GM12865 (cell line): ENCODE measurements at places on chromosomes 2 and 18.

DNA sequence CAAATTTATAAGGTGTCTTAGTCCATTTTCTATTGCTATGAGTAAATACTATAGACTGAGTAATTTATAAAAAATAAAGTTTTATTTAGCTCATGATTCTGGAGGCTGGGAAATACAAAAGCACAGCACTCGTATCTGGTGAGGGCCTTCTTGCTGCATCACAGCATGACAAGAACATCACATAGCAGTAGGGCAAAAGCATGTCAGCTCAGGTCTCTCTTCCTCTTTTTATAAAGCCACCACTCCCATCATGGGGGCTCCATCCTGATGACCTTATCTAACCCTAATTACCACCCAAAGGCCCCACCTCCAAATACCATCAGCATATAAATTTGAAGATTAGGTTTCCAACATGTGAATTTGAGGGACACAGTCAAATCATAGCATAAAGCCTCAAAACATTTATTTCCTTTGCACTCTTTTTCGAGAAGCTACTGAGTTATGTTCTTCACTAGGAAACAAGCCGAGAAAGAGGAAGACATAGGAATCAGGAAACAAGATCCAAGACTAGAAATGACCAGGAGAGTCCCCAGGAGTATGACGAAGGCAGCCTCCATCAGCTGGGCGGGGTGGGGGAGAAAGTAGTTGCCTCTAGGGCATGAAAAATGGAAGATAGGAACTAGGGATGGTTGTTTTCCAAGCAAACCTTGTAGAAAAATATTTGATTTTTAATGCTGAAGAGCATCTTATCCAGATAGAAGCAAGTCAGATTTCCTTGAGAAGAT, 24.1 kb upstream of the NABP1 start:
- DNase-seq = no peak

DNA sequence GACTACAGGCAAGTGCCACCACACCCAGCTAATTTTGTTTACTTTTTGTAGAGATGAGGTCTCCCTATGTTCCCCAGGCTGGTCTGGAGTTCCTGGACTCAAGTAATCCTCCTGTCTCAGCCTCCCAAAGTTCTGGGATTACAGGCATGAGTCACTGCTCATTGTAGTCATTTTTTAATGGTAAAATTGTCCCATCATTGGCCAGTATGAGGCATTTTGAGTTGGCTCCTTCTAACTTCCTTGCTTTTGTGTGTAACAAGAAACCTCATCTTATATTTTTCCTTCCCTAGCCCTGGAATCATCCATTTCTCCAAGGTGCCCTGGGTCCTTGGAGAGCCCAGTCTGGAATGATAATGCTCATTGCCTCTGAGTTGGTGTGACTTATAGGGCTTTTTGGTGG, 148.5 kb downstream of the INHBB start:
- no peak for DNase-seq

DNA sequence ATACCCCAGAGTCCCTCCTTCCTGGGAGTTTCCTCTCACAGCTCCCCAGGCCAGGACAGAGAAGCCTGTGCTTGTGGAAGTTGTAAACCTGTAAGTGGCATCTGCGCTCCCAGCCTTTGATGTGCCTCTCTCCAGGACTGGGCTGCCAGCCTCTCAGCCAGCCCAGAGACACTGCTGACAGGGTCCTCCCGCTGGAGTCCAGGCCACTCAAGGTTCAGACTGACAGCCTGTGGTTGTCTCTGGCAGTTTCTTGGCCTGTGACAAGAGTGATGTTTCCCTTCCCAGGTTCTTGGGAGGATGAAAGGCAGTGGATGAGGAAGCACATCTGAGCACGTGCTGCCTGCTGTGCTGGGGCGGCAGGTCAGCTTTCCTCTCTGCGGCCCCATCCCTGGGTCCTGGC, 3.0 kb downstream of the SLC35F6 start:
- DNase-seq = no peak

DNA sequence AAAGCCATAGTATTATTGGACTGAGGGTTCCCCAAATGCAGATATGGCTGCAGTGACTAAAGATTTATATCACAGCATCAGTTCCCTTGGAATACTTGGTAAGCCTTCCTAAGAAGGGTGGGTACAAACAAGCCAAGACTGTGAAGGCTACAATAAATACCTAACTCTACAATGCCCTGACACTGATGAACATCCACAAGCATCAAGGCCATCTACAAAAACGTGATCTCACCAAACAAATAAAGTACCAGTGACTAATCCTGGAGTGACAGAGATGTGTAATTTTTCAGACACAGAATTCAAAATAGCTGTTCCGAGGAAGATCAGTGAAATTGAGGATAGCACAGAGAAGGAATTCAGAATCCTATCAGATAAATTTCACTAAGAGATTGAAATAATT, 254.5 kb downstream of the PARD3B start:
- no peak for DNase-seq

DNA sequence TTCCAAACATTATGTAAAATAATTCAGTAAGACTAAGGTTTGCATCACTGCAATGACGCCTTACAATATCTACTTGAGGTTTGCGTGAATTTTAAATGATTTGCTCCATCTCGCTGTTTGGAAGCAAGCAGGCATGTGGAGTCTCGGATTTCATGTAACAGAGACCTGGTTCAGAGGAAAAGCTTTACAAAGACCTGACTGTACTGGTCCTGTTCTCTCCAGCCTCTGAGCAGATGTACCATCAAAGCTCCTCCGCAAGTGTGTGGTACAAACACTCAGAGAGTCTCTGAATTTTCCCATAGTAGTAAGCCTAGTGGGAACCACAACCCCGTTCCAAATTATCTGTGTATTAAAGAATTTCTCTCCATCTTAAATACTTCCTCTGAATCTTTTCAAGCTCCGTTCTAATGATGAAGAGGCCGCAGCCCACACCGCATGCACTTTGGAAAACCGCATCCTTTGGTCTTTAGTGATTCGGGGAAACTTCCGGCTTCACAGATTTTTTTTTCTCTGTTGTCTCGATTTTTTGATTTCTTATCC, 728.1 kb upstream of the SOX11 start:
- DNase-seq = no peak

- DNase-seq = peak; percentile 41
These were observed 708.9 kb downstream of the RNF144A start for GRCh38 chr2:7626139-7626537.

- DNase-seq = no peak
These were observed 603.6 kb downstream of the CPS1 start for GRCh38 chr2:211159972-211160371.

GRCh38 chr2:203014456-203015199, at the start of gene NBEAL1:
Gene NBEAL1 (plus strand): TSS chr2:203014875. CDS start chr2:203016385, 1,510 bp downstream.
- peak; percentile 99 for DNase-seq

DNA sequence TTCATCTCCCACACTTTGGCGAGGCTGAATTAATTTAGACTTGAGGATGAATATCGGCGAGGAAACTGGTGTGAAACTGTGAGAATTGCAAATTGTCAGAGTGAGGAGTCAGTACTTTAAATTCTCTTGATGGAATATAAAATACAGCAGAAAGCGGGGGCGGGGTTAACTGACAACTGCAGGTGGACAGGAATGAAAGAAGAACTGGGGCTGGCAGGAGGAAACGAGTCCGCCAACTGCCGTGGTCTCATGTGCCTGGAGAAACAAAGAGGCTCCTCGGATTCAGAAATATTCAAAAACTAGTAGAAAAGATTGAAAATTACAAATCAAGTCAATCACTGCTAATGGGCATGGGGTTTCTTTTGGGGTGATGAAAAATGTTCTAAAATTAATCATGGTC, 44.3 kb downstream of the MOGAT1 start:
- DNase-seq = peak; percentile 31

- no peak for DNase-seq
These were observed 40.0 kb downstream of the HK2 start for GRCh38 chr2:74873678-74874640.

GRCh38 chr18:48002933-48003365, 72.5 kb upstream of the SMAD2 start:
- DNase-seq = no peak

DNA sequence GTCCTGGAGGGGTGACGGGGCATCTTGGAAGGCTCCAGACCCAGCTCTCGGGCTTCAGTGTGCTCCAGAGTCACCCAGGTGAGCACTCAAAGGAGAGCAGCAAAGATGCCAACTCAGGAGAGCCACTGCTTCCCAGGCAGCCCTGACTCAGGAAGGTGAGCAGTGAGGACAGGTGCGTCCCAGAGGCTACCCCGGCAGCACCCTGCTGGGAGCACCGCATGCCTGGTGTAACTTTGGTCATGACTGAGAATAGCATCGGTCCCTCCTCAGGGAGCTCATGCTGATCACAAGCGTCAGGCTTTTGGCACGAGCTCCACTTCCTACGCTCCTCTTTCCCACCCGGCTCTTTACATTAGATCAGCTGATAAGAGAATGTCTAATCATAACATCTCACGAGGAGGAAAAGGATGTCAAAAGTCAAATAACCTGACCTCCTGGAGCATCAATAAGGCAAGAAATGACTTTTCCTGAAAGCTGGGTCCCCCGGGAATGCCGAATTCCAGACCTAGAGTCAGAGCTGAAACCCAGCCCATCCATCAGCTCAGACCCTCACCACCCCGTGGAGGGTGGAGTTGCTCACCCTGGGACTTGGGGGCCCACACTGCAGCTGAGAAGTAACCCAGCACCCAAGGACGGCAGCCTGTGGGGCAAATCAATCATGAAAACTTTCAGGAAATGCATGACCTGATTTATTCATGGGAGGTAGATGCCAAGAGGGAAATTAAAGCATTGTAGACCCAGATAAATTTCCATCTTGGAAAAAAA, 248.8 kb downstream of the ACKR3 start:
- DNase-seq = no peak

- peak; percentile 95 for DNase-seq
These were observed at the start of gene ARL6IP6 for GRCh38 chr2:152718076-152718908. Gene ARL6IP6 (plus strand): TSS chr2:152718620. CDS start chr2:152718625, 5 bp downstream.

GRCh38 chr2:228866044-228866443, 405.0 kb downstream of the PID1 start:
- DNase-seq = no peak

DNA sequence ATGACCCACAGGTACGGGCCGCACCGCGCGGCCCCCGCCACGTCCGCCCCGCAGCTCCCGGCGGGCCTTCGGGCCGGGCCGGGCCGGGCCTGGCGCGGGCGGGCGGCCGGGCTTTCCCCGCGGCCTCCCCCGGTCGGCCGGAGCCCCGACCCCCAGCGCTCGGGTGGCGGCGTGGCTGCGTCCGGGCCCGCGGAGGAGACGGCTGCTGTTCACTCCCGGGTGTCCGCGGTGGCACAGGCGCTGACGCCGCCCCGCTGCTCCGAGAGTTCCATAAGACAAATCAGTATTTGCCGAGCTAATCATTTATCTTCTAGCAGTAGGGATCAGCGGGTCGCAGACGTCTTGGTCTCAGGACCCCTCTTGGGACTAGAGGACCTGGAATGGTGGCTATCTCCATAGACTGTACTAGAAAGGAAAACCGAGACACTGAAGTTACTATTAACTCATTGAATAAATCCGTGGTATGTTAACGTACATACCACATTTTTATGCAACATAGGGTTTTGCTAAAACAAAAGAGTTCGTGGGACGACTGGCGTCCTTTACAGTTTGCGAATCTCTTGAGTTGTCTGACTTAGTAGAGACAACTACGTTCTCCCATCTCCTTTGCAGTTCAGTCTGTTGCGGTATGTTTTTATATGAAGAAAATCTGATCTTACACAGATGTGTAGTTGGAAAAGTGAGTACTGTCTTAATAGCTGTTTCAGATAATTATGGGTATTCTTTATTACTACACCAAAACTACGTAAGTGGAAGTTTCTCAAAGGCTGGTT, 500 bp downstream of the LIMS1 start:
- peak; percentile 50 for DNase-seq

- no peak for DNase-seq
These were observed 97.9 kb upstream of the ZNF516 start for GRCh38 chr18:76592981-76593381.

DNA sequence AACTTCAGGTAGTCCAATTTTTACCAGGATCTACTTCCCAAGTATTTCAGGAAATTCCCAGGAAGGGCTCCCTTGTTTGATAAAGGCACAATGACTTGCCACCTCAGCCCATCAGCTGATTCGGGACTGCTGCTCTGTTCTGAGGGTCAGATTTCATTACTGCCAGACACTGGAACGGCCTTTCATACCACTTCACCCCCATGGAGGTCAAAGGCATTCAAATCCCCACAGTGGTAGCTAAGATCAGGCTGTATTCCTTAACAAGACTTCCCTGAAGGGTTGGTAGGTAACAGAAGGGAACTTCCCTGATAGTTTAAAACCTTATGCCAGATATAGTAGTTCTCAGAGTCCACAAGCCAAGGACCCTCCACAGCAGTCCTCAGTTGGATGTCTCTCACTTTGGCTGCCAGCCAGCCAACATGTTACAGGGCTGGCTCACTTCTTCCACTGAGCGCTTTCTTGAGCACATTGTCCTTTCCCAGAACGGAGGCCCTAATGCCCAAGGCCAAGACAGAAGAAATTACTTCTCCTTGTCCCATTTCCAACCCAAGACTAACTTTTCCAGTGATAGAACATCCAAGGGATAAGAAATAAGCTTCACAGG, 40.0 kb upstream of the GLS start:
- DNase-seq = no peak

DNA sequence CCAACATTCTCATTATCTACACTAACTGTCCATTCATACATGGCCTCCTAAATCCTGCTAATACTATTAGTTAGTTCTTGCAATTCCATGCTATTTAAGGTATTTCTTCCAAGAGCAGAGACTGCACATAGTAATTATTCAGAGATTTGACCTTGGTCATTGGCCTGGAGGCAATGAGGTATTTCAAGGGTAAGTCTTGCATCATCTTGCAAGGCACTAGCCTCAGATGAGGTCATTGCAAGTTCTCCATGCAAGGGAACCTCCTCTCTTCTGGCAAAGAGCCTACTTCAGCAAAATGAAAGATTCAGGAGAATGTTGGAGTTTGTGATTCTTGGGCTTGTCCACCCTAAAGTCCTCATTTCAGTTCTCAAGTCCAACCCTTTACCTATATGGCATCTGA, 48.5 kb upstream of the IKZF2 start:
- DNase-seq = no peak

- peak; percentile 36 for DNase-seq
These were observed 30.1 kb upstream of the FAM117B start for GRCh38 chr2:202604699-202605098.

DNA sequence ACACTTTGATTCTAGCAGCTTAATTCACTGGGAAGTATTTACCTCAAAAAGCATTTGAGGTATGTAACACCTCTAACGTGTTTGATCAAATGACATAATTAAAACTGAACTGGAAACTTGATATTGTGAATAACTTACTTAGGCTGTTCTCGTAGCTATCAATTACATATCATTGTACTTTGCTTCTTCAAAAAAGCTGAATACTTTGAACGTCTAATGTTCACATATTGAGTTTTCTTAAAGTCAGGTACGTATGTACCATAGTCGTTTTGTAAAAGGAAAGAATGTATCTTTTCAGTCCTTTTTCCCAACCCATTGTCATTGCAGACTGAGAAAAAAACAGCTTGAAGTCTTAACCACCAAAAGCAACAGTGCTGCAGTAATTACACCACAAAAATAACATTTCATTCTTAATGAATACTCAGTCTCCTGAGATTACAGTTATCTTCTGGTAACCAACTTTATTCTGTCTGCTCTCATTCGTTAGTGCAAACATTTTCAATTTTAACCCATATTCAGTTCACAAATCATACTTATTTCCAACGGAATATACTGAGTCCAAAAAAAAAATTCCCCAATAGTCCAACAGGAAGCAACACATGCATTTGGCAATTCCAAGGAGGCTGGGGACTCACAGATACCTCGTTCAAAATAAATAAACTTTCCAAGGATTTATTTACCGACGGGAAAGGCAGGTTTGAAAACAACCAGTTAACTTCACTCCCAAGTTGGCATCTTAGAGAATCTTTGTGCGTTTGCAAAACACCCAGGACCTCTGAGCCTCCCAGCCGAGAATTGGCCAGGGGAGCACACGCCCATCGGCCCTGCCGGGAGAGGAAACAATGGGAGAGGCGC, 1.1 kb downstream of the CHN1 start:
- no peak for DNase-seq

GRCh38 chr2:44325897-44326296, 35.4 kb downstream of the PREPL start:
- DNase-seq = no peak
